ENCODE measurements at places on chromosomes 3 and 15.

GRCh38 chr15:72141171-72142084 lies 23.2 kb downstream of the SENP8 start:
- DNase-seq, result no peak

- no peak for DNase-seq
Observed at GRCh38 chr3:71662568-71662967, 62.6 kb downstream of the EIF4E3 start.

GRCh38 chr3:161014843-161015749 lies 90.1 kb downstream of the B3GALNT1 start:
- DNase-seq, result no peak

DNA sequence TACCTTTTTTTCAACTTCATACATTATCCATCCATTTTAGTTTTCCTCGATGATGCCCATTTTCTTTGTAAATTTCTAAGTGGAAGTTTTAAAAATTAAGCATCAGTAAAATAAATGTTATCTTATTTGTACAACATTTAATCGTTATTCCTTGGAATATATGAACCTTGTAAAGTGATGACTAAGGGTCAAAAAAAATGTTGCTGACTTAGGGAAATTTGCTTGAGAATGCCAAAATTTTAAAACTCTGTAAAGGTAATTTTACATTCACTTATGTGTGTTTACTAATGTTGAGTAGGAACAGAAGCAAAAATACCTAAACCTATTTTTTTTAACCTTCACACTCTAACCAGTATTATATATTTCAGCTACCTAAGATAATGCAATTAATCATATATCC lies 917.1 kb downstream of the VGLL3 start:
- DNase-seq, result no peak

- no peak for DNase-seq
Observed at GRCh38 chr3:163011596-163011995, 1515.0 kb downstream of the OTOL1 start.

DNA sequence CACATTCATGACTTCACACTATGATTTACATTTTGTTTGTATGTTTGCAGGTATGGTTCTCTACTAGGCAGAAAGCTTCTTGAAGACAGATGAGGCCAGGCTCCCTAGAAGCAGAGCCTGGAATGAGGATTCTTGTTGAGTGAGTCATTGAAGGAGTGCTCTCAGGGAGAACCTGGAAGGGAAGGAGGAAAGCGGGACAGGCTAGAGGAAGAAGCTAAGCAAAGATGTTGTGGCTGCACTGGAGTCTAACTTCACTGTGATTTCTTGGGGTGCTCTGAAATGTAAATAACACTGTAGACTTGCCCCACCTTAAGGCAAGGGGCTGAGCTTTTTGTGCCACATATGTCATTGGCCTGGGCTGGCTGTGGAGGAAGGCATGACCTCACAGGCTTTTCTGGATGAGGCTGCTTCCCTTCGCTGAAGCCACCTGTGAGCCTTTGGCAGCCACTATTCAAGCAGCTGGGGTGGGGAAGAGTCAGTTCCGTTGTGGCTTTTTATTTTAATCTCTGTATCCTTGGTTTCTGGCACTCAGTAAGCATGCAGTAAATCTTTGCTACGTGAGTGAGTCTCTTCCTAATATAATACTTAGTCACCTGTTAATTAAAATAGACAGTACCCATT lies 307.3 kb downstream of the SV2B start:
- DNase-seq, result no peak

GRCh38 chr3:136928240-136928639 lies 29.5 kb upstream of the IL20RB start:
- no peak for DNase-seq

DNA sequence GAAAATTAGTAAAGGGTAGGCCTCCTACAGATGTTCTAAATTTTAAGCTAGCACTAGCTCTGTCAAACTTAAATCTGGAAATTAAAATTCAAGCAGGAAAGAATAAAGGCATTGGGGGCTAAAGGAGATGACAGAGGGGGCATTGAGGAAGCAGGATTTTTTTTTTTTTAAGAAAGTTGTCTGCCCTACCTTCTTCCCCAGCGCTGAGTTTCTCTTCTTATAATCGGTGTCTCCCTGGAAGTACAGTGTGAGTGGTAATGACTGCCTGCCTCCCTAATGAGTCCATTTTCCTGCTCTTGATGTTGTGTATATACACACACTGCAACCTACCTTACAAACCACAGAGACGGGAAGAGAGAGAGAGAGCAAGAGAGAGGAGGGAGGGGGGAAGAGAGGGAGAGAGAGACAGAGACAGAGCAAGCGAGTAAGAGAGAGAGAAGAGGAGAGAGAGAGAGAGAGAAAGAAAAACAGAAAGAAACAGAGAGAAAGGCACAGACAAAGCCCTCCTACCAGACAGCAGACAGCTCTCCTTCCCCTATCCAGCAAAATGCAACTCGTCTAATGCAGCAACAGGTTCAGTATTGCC lies 47.0 kb downstream of the ZBTB20 start:
- DNase-seq, result peak; percentile 60

Measured in activated CD4-positive, alpha-beta T cell treated with anti-CD3 and anti-CD28 coated beads, Interleukin-10, Interleukin-2, amounts not matched to agents 100 ng/mL and 50 ng/mL, durations not matched to agents 16 hours and 8 hours (primary cell).